ENCODE measurements at places on chromosomes 2 and 18.

DNA sequence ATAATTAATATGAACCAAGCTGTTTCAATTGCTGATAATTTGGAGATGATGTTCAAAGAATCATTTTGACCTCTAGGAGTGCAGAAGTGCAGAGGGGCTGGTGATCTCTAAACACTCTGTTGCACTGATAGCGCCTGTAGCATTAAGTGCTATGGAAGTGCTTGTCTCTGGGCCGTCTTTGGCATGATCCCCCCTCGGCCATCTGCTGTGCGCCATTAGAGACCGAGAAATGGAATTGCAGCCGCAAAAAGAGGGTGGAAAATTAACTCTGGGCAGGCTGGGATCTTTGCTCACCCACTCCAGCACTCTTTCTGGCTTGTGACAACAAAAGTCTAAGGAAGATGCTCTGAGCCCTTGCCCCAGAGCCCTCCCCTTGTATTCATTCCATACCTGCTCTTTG, 23.4 kb downstream of the AKAIN1 start:
- no peak for DNase-seq

- DNase-seq = no peak
These were observed 35.8 kb upstream of the ZNF804A start for GRCh38 chr2:184562532-184562931.

- DNase-seq = peak; percentile 72
These were observed 7.7 kb downstream of the APOB start for GRCh38 chr2:21035974-21036707.

GRCh38 chr2:167965907-167966761, 281.3 kb downstream of the STK39 start:
- DNase-seq = no peak

DNA sequence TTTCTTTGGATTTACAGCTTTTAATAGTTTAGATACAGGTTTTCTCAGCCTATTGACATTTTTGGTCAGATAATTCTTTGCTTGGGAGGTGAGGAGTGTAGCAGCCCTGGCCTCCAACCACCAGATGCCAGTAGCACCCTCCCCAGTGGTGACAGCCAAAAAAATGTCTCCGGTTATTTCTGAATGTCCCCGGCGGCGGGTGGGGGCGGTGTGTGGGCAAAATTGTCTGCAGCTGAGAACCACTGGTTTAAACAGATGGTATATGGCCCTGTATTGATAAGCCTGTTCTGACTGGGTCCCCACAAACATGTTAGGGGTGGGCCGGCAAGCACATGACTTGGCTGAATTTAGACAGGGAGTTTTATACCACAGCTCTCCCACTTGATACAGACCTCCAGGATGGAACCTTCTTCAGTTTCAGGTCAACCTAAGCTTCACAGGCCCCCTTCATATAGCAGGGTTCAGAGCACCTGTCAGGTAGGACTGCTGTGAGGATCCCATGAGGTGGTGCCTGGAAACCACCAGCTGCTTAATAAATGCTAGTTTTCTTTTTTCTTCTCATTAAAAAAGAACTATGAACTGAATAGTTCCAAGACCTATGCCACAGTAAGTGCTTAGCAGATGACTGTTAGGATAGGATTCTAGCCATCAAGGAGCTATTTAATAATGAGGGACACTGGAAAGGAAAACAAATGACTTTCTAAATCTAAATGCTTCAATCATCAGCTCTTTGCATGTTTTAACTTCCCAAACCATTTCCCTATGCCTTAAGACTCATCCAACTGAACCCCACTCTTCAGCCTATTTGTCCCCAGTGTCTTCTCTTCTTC, 18.1 kb downstream of the LPIN2 start:
- no peak for DNase-seq

- DNase-seq = no peak
These were observed 31.0 kb upstream of the SNTG2 start for GRCh38 chr2:919672-920071.

GRCh38 chr2:223578846-223579245, 23.3 kb downstream of the SCG2 start:
- no peak for DNase-seq

- no peak for DNase-seq
These were observed 10.1 kb downstream of the VIL1 start for GRCh38 chr2:218428846-218429558.

- no peak for DNase-seq
These were observed 2.3 kb downstream of the ZC3H6 start for GRCh38 chr2:112277596-112278220.

- no peak for DNase-seq
These were observed 67.2 kb downstream of the KCTD1 start for GRCh38 chr18:26480897-26481795.

- no peak for DNase-seq
These were observed 49.2 kb upstream of the NEMP2 start for GRCh38 chr2:190583507-190584337.

GRCh38 chr2:111186933-111187332, 66.2 kb downstream of the BCL2L11 start:
- no peak for DNase-seq

- DNase-seq = no peak
These were observed 8.0 kb upstream of the SF3B1 start for GRCh38 chr2:197442857-197443256.

GRCh38 chr18:6001867-6002266, 106.5 kb upstream of the TMEM200C start:
- no peak for DNase-seq

DNA sequence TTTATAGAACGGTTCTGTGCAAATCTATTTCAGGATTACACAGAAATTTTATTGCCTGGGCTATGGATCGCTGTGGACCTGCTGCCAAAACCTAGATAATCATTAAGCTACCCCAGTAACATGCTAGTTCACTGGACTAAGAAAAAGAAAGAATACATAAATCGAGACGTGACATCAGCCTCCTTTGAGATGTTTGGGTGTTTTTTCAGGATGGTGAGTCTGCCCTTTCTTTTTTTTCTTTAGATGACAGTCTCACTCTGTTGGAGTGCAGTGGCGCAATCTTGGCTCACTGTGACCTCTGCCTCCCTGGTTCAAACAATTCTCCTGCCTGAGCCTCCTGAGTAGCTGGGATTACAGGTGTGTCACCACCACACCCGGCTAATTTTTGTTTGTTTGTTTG, 52.0 kb downstream of the FHOD3 start:
- peak; percentile 8 for DNase-seq

- no peak for DNase-seq
These were observed 7.4 kb downstream of the REEP1 start for GRCh38 chr2:86330001-86330400.

GRCh38 chr2:69625078-69625795, 18.3 kb downstream of the AAK1 start:
- no peak for DNase-seq

GRCh38 chr2:237720957-237721356, 77.6 kb upstream of the RBM44 start:
- DNase-seq = no peak

DNA sequence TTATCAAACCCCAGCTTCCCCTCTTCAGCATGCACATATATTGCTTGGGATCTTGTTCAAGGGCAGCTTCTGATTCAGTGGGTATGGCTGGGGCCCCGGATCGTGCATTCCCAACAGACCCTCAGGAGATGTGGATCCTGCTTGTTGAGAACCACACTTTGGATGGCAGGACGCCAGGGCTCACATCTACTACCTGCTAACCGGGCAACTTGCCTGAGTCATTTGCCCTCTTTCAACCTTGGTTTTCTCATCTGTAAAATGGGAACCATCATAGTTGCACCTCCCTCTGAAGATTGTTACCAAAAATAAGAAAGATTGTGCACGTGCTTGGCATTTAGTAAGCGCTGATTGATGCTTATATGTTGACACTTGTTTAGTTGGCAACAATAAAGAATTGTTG, 154.6 kb downstream of the ACKR3 start:
- no peak for DNase-seq
